ENCODE measurements at places on chromosomes 7 and 10.
A peak's percentile ranks its signal among the peaks of the same experiment; 100 is the strongest.

GRCh38 chr10:4372601-4373000 is 453.4 kb upstream of the AKR1E2 start:
- DNase-seq = no peak

DNA sequence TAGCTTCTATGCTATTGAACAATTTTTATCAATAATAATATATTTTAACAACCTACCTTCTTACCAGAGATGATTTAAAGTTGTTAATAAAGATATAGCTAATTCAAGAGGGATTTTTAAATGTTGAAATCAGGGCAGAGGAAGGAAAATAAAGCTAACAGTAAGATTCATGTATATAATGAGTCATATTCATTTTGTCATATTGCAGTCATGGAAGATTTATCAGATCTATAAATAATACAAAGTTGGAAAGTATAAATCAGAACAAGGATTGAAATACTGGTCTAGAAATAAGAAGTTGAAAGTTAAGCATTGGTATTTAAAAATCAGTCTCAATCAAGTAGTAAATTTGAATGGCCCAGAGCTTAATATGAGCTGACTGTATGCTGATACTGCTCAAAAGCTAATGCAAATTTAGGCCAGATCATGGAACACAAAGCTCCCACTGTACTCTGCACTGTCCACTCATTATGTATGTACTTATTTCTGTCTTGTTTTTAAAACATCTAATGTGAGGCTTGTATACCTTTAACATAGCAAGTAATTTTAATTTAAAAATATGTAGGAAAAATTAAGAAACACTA is 196.9 kb downstream of the ZEB1 start:
- no peak for DNase-seq

- DNase-seq = no peak
Measured at GRCh38 chr7:108634535-108634934, 64.9 kb downstream of the DNAJB9 start.

DNA sequence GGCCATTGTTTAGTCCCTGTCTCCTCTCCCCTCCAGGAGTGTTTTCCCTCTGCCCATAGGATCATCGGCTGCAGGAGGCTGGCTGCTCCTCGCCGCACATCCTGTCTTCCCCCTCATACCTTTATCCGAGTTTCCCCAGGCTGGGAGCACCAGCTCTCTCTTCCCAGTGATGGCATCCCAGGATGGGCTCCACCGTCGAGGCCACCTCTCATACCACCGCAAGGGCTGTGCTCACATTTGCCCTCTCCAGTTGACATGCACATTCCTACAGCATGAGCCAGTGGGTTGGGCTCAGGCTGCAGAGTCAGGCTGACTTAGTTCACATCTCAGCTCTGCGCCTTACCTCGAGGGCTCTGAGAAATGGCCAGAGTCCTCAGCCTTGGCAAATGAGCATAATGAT is 12.1 kb downstream of the HKDC1 start:
- no peak for DNase-seq

- DNase-seq = peak; percentile 39
Measured at GRCh38 chr10:132403511-132404168, 6.6 kb downstream of the PWWP2B start.

GRCh38 chr7:137073571-137074325 is 205.3 kb downstream of the CHRM2 start:
- DNase-seq = no peak

- no peak for DNase-seq
Measured at GRCh38 chr10:49314806-49315205, 15.8 kb downstream of the C10orf71 start.

Measured in body of pancreas (tissue), 4 donors.